ENCODE measurements at places on chromosomes 5 and 9. TPM values are rescaled to one million over a fixed set of nuclear protein-coding genes. Genes with fewer than 3 reads are reported as not detected.

The FOXD4L5 gene
- not detected for total RNA-seq

The SOHLH1 gene
- not detected for total RNA-seq

The RNF180 gene
- 5.9 TPM for total RNA-seq

The NKD2 gene
- not detected for total RNA-seq

The NOP16 gene
- 9.4 TPM for total RNA-seq

The WDR70 gene
- 31.9 TPM for total RNA-seq

The TRAF1 gene
- 7.6 TPM for total RNA-seq

The HMHB1 gene
- not detected for total RNA-seq

The C9orf153 gene
- total RNA-seq, result 0.91 TPM

The VCAN gene
- total RNA-seq, result 337 TPM

The IFNK gene
- total RNA-seq, result not detected

The TMC1 gene
- 0.39 TPM for total RNA-seq

The EQTN gene
- total RNA-seq, result not detected

The PCDHGC4 gene
- total RNA-seq, result 5.6 TPM

The C1QTNF2 gene
- total RNA-seq, result 1.4 TPM

The SH3GL2 gene
- total RNA-seq, result not detected

The GADD45G gene
- total RNA-seq, result 0.52 TPM

The ASPN gene
- 17.0 TPM for total RNA-seq

The BNC2 gene
- 81.3 TPM for total RNA-seq

The GOLGA2 gene
- total RNA-seq, result 134 TPM

The NEUROG1 gene
- total RNA-seq, result not detected

The FRMPD1 gene
- not detected for total RNA-seq

The ABHD17B gene
- 25.6 TPM for total RNA-seq

The IL4 gene
- total RNA-seq, result not detected

The IFNA13 gene
- not detected for total RNA-seq

The CDO1 gene
- 25.9 TPM for total RNA-seq

The FOXD4L6 gene
- total RNA-seq, result not detected

The FAM169A gene
- total RNA-seq, result 0.76 TPM

The DBH gene
- total RNA-seq, result not detected

The ELOVL7 gene
- total RNA-seq, result 0.13 TPM

Data from articular chondrocyte of knee joint (primary cell).